ENCODE measurements at places on chromosomes 7 and 10. TPM values are rescaled to one million over a fixed set of nuclear protein-coding genes. Genes with fewer than 3 reads are reported as not detected.

Gene CUBN
- 0.81 TPM for total RNA-seq

Gene FAM13C
- total RNA-seq, result not detected

Gene ASIC3
- 6.2 TPM for total RNA-seq

- H3K36me3 ChIP-seq, result peaks cover 65% of the 10 kb centered on the region
- peak overlapping the region; percentile 79 for H3K27ac ChIP-seq
Observed at GRCh38 chr7:43612599-43613589, 30.0 kb downstream of the STK17A start.

GRCh38 chr7:85730012-85730411 is 543.2 kb upstream of the SEMA3D start:
- no peak for DNase-seq
- H3K4me1 ChIP-seq, result no peaks in the 10 kb centered on the region
- no peaks in the 10 kb centered on the region for H3K27me3 ChIP-seq
- H3K36me3 ChIP-seq, result no peaks in the 10 kb centered on the region
- H3K4me3 ChIP-seq, result no peak overlapping the region

DNA sequence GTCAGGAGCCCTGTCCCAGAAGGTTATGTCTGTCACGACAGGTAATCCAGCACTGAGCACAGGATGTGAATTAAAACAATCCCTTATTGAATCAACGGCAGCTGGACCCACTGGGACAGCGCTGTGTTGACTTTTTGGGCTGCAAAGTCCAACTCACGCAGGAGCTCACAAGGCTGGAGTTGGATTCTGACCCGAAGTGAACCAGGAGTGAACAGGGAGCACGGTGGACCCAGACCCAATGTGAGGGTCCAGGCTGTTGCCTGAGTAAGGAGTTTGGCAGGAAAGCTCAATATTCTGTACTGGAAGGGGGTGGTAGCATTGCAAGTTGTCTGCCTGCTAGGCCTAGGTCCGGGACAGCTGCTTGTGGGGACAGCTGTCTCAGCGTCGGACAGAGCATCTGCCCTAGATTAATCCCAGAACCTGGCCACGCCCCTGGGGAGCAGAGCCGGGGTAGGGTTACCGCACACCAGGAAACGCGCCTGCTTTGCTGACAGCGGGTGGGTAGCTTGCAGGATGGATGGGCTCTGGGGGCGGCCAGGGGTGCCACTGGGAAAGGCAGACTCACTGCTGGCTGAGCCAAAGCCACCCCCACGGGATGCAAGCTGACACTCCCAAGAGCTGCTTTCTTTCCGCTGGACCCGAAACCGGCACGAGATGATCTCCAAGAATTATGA is 24.0 kb downstream of the COL26A1 start:
- H3K36me3 ChIP-seq, result no peaks in the 10 kb centered on the region
- peaks cover 13% of the 10 kb centered on the region for H3K27me3 ChIP-seq
- no peak overlapping the region for H3K27ac ChIP-seq

GRCh38 chr7:150444674-150445365 is 5.6 kb upstream of the GIMAP8 start:
- no peak overlapping the region for H3K27ac ChIP-seq
- no peaks in the 10 kb centered on the region for H3K27me3 ChIP-seq
- H3K36me3 ChIP-seq, result peaks cover 22% of the 10 kb centered on the region
- peaks cover 48% of the 10 kb centered on the region for H3K4me1 ChIP-seq
- H3K4me3 ChIP-seq, result no peak overlapping the region

Data from activated CD4-positive, alpha-beta memory T cell treated with anti-CD3 and anti-CD28 coated beads, Interleukin-2, amount 10 ng/mL, durations not matched to agents 7 days and 5 days (primary cell).